Stimulated activated CD4-positive, alpha-beta T cell treated with anti-CD3 and anti-CD28 coated beads, Interleukin-1b, Interleukin-23, amount 100 ng/mL, for 24 hours (primary cell): ENCODE measurements at places on chromosomes 2 and 18.

- DNase-seq = no peak
Measured at GRCh38 chr2:113780472-113780871, 24.0 kb upstream of the SLC35F5 start.

DNA sequence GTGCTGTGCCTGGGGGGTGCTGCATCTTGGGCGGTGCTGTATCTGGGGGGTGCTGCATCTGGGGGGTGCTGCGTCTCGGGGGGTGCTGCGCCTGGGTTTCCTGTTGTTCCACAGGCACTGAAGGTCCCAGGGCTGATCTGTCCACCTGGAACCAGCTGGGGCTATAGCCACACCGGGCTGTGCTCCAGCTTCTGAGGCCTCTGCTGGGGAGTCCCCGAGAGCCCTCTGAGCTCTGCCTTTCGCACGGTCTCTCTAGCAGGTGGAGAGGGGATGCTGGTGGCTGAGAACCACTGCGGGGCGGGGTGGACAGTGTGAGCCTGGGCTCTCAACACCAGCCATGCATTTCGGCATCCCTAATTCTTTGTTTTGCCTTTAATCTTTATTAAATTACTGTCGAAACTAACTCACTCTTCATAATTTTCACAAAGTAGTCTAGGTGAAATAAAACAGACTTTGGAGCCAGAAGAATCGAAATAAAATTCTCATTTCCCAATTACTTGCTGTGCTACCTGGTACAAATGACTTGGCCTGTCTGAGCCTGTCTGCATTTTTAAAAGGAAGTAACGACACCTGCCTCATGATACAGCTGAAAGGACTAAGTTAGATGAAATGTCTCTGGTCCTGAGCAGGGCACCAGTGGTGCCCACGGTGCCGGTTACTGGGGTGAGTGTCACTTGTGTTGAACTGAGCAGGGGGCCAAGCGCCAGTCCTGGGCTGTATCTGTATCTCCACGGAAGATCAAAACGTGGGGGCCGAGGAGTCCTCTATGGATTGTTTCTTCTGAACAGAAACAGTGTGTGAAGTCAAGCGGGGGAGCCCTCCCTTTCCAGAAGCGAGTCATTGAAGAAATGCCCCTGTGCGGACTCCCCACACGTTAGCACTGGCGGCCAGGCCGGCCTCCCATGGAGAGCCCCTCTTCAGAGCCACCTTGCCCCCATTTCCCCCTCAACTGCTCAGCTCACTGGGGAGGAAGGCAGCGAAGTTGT, 142.0 kb downstream of the ASB1 start:
- DNase-seq = no peak

- DNase-seq = no peak
Measured at GRCh38 chr2:121697108-121697631, 39.5 kb downstream of the NIFK start.

DNA sequence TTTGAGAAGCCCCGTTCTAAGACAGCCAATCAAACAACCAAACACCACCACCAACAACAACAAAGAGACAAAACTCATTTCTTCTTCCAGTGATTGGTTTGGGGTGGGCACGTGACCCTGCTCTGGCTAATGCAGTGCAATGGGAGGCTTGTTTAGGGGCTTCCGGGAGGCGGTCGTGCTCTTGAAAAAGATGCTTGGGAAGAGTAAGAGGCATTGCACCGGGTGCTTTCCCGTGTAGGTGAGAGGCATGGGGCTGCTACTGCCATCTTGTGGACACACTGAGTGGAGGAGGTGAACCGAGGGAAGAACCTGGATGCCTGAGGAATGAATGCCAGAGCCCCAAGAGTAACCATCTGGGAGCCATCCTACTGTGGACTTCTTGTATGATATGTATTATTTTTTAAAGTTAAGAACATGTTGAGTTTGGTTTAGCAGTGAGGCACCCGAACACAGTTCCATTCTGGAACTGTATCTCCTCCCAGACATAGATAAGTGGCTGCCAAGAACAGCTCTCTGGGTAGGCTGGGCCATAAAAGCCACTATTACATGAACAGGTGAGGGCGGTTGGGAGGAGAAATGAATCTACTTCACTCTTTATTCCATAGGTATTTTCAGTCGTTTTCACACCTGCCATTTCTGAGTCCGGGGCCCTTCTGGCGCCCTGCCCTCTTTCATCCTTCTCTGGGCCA, 19.1 kb upstream of the ARHGAP25 start:
- DNase-seq = no peak

DNA sequence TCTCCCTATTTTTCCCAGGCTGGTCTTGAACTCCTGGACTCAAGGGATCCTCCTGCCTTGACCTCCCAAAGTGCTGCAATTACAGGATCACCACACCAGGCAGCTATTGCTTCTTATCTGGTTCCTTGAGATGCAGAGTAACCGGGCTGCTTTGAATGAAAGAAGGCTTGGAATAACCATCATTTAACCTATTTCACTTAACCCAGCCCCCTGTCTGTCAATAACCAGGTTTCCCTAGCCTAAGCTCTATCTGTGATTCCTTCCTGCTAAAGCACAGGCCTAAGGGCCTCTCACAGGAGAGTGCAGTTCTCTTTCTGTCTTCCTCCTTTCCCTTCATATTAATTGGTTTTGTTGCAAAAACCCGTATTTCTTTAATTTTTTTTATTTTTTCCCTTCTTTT, 393.5 kb upstream of the RAB12 start:
- DNase-seq = no peak

DNA sequence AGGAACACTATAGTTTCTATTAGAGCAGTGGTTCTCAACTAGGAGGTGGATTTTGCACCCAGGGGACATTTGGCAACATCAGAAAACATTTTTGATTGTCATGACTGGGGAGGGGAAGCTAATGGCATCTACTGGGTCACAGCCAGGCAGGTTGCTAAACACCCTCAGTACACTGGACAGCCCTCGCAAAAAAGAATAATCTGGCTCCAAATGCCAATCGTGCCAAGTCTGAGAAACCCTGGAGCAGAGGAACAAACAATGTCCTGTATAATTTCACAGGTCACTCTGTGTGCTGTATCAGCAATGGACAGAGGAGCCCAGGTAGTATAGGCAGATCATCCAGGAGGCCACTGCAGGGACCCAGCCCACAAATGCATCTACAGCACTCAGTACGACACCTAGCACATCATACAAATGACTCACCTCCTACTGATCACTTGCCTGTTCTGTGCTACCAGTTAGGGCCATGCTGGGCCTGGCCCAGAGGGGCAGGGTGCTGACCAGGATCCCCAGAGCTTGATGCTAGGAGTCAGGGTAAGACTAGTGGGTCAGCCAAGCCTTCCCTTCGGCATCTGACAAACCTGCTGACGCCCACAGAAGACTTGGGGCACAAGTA, 37.6 kb downstream of the SFXN5 start:
- no peak for DNase-seq

- no peak for DNase-seq
Measured at GRCh38 chr2:142874293-142874814, 3.1 kb upstream of the KYNU start.

DNA sequence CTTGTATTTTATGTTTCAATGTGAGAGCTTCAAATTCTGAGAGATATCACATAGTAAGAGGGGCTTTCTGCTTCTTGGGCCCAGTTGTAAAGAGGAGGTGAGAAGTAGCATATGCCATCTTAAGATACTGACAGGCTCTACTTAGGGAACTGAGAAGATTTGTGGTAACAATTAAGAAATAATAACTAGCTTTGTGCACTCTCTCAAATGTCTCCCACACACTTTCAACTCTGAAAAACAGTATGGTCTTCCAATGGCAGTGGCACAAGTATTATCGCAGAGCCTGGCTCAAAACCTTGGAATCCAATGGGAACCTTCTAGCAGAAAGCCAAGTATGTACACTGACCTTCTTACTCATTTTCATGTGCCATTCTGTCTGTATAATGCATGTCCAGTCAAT, 80.3 kb upstream of the FAM237A start:
- no peak for DNase-seq

DNA sequence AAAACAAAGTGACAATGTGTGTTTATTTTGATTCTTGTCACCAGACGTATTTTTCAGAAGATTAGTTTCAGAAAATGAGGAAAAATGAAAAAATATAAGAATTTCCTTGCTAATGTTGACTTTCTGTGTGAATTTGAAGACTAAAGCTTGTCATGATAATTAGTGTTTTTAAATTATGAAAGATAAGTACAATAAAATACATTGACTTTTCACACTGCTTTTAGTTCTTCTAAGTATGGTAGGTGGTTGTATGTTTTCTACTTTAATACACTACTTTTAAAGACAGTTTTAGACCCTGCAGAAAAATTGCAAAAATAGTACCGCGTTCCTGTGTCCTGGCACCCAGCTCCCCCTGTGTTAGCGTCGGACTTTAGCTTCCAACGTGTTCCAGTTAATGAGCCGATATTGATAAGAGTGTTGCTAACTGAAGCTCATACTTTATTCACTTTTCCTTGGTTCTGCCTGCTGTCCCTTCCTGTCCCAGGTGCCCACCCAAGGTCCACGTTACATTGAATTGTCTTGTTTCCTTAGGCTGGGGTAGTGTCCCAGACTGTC, 695 bp downstream of the RBFA start:
- no peak for DNase-seq

GRCh38 chr2:177606636-177607035, 214.1 kb downstream of the AGPS start:
- no peak for DNase-seq

DNA sequence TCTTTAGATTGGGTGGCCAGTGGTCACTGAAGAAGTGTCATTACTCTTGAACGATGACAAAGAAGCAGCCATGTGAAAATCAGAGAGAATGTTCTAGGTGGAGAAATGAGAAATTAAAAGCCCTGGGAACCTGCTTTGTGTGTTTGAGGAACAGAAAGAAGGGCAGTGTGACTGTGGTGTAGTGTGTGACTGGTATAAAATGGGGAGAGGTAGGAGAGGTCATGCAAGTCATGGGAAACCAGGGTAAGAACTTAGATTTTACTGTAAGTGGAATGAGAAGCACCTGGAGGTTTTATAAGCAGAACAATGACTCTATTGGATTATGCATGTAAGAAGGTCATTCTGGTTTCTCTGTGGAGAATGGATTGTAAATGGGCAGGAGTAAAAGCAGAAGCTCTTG, 12.2 kb downstream of the ICOS start:
- DNase-seq = no peak

GRCh38 chr2:17958466-17959092, 80.1 kb downstream of the KCNS3 start:
- DNase-seq = no peak

DNA sequence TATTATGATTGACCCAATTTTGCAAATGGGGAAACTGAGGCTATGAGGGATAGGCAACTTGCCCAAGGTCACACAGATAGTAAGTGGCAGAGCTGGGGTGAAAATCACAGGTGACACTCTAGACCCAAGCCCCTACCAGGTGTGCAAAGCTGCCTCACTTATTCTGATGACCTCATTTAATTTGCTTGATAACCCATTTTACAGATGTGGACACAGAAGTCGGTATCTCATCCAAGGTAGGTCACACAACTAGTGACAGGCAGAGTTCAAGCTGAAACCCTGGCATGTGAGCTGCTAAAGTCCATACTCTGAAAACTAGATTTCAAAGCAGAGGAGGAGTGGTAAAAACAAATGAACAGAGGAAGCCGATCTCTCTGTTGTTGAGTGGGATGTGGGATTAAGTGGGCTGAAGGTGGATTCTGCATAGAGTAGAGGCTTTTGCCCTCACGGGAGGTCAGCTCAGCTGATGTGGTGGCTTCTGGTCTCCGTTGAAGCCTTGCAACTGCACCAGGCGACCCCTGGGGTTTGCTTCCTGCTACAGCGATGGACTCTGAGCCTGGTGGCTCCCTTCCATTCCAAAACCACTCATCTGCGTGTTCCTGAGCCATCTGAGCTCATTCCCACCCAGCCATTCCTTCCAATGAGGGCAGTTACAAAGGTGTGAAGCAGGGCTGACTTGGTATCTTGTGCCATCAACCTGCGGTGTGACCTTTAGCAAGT, 164.3 kb upstream of the FHL2 start:
- no peak for DNase-seq

DNA sequence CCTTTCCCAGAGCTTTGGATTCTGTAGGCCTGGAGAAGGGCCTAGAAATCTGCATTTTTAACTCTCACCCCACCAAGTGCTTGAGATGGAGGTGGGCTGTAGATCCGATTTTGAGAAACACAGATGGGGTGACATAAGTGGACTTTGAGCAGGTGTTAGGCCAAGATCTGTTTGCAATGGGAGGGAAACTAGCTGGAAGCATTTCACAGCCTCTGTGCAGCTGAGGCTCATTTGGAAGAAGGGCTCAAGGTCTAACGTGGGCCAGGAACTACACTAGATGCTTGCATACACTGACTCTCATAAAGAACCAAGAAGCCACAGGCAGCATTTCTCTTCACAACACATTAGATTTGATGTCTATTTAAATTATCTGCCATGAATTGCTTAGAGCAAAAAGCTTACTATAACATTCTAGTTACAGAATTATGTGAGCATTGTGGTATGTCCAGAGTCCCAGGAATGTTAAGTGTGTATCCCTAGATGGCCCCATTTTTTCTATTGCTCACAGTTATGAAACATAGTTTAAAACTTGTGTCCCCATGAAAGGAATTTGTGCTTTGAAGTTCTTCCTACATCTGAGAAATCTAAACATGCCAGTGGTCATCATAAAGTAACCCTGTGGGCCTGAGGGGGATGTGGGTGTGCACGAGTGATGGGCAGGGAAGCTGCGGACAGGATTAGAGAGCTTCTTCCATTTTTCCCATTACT, 77.2 kb downstream of the CD28 start:
- no peak for DNase-seq

- no peak for DNase-seq
Measured at GRCh38 chr2:108809936-108810335, 23.4 kb downstream of the CCDC138 start.

DNA sequence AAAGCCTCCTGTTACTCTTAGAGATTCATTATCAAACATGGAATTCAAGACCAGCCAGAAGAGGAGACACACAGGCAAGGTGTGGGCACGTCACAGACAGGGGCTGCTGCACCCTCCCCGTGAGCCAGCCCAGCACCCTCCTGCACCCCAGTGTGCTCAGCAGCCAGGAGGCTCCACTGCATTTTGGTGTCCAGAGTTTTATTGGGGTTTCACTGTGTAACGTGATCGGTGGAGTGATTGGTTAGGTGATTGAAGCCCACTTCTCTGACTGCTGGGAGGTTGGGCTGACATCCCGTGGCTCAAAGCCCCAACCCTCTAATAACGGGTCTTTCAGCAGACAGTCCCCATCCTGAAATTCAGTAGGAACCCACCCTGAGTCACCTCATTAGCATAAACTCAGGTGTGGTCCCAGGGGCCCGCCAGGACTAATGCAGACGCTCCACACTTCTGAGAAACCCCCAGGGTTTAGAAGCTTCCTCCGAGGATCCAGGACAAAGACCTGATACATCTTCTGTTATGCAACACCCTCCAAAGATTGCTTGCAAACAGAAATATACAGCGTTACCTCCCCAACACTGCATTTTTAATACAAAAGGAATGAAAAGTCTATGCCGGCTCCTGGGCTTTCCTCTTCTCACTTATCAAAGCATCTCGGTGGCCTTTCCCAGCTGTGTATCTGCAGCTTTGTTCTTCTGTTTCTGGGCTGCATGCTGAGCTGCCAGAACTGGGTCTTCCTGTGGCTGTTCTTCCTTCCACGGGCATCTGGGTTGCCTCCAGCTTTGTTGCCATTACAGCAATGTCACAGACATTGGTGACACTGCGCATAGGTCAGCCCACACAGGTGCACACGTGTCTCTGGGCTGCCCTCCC, 43.7 kb upstream of the SNED1 start:
- DNase-seq = no peak
